CD4-positive, alpha-beta T cell treated with Interleukin-21 for 1 hour (primary cell): ENCODE measurements at places on chromosomes 16 and 17.

DNA sequence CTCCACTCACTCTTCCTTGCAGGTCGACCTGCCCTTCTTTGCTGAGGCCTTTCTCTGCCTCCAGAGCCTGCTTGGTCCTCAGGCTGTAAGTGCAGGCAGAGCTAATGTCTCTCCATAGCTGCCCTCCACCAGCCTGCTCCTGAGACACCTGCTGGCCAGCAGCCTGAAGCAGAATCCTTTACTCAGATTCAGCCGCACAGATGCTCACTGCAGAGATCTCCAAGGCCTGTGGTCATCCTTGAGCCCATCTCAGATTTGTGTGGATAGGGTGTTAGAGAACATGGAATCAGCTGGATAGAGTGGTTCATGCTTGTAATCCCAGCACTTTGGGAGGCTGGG, 11.5 kb downstream of the DEXI start:
- DNase-seq: no peak

DNA sequence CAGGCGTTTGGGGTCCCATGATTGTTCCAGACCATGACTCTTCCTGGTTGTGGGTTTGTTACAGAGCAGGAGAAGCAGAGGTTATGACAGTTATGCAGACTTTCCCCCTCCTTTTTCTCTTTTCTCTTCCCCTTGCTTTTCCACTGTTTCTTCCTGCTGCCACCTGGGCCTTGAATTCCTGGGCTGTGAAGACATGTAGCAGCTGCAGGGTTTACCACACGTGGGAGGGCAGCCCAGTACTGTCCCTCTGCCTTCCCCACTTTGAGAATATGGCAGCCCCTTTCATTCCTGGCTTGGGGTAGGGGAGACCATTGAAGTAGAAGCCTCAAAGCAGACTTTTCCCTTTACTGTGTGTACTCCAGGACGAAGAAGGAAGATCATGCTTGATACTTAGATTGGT, 7.9 kb upstream of the TACO1 start:
- no peak for DNase-seq

GRCh38 chr16:49969091-49970030, 55.7 kb upstream of the CNEP1R1 start:
- DNase-seq: no peak

- DNase-seq: no peak
Observed at GRCh38 chr17:75557852-75558665, 29.5 kb upstream of the MYO15B start.

- DNase-seq: no peak
Observed at GRCh38 chr16:576197-576822, 6.5 kb downstream of the PIGQ start.

GRCh38 chr16:86528061-86528929, 18.0 kb downstream of the FOXF1 start:
- DNase-seq: no peak

GRCh38 chr17:43524945-43525575, 21.1 kb downstream of the ETV4 start:
- DNase-seq: no peak

GRCh38 chr16:86343796-86344585, 166.3 kb upstream of the FOXF1 start:
- DNase-seq: no peak

DNA sequence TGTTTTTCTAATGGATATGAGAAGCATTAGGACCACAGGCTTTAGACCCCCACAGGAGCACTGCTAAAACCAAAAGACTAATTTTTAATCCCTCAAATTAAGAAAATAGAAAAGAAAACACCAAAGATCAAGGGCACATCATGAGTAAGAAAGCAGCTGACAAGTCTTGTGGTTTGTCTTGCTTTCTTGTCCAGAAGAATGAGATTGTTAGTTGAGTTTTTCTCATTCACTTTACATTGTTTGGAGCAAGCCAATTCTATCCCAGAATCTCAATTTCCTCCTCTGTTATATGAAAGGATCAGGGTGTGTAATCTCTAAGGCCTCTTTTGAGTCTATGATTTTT, 899.0 kb downstream of the KCNJ2 start:
- no peak for DNase-seq

DNA sequence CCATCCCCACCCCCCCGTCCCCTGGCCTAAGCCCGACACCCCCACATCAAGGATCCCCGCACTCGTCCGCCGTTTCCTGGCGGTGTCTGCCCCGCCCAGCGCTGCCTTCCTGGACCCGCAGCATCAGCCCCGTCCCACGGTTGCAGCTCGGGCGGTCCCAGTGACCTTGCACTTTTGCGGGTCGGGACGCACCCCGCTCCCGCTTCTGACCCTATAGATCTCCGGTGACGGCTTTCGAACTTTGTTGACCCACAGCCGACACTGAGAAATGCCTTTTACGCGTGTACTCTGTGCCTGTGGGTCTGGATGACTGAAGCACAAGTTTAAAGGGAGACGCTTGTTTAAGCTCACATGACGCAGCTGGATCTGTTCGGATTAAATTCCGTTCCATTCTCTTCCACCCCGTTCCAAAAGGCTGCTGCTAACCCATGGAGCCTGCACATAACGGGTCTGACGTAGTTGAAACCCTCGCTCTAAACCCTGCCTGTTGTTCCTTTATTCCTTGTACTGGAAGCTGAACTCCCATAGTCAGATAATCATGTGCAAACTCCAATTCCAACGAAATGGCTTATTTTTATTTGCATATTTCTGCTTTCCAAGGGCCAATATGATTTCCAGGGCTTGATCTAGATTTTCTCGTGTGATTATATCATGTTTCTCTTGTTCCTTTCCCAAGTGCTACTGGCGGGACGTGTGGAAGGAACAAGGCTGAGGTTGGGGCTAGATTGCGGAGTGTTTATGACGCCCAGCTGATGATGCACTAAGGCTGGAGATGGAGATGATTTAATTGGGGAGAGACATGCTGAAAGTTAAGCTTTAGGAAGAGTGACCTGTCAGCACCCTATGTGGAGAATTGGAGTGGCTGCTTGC, 834 bp downstream of the FLYWCH1 start:
- DNase-seq: no peak

DNA sequence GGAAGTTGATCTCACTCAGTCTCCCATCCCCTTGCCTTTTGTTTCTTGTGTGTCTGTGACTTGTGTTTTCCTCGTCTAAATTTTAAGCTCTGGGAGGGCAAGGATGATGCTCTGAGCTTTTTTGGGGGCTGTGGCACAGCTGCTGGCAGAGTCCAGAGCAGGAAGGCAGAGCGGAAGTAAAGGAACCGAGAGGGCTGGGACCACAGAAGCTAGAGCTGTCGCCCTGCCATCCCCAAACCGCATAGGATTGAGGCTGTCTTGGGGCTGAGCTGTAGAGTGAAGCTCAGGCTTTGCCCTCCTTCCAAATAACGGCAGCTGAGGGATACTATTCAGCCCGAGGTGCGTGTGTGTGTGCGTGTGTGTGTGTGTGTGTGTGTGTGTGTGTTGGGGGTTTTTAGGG, 3.8 kb upstream of the DNAH2 start:
- DNase-seq: no peak

DNA sequence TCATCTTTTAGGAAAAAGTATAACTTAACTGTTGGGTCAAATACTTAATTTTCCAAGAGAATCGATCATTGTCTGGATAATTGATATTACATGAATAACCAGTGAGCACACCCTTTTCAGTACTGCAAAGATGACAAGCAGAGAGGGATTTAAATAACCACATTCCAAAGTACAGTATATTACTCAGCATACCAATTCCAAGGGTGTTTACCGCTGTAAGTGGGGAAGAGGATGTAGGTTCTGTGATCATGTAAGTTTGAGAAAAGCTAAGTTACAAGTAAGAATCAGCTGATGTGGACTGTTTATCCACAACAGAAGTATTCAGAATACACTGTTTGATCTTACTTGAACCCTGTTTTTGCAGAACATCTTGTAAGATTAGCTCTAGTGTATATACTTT, 6.1 kb downstream of the GDE1 start:
- no peak for DNase-seq

DNA sequence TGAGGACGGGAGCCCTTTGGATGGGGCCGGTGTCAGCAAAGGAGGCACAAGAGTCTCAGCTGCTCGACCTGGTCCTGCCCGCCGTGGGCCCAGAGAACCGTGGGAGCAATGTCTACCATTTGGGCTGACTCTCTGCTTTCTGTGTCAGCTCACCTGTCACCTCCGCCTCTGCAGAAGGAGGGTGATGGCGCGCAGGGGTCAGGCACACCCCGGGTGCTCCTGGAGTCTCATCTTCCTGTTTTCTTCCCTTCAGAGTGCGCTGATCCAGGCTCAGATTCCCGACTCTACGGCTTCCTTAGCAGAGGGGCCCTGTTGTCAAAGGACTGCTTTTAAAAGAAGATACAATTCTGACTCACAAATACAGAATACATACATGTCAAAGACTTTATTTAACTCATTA, 167.1 kb downstream of the BANP start:
- DNase-seq: no peak

DNA sequence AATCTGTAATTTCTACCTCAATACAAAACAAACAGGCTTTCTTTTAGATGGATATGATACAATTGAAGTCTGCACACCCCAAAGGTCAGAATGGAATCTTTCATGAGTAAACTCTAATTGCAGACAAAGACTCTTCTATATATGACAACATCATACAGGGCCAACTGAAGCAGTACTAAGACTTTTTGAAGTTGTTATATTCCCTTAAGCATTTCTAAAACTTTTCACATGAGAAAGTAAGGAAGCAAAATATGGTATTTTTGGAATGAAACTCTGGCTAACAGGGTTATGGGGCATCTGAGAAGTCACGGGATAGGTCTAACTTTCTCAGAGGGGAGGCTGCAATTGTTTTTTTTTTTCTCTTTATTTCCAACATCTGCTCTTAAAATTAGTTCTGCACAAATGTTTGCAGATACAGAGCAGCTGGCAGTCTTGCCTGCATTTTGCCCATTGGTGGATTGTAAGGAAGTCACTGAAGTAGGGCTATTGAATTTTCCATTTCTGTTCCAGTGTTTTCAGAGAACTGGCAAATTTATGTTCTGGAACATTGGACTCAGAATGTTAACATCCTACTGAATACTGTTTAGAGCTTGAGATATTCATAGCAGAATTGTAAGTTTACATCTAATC, 59.1 kb downstream of the SSH2 start:
- DNase-seq: no peak

- no peak for DNase-seq
Observed at GRCh38 chr16:71338632-71339031, 19.9 kb upstream of the CALB2 start.

GRCh38 chr16:10100829-10101228, 81.4 kb downstream of the GRIN2A start:
- DNase-seq: no peak

DNA sequence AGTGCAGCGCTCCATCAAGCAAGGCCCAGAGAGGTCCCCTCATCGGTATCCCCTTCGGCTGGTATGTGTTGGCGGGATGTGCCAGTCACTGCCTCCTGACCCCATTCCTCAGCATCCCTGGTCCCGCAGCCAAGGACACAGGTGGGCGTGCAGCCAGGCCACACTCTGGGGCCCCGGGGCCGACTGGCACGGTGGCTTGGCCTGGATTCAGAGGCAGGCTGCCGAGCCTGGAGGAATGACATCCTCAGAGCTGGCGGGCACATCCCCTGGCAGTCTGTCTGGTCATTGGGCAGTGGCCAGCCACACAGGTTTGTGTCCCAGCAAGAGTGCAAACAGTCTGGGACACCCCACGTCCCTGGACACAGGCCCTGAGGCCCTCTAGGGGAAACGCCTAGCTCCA, 111.1 kb downstream of the SDK2 start:
- no peak for DNase-seq

- no peak for DNase-seq
Observed at GRCh38 chr17:2377659-2378058, 23.2 kb downstream of the MNT start.

DNA sequence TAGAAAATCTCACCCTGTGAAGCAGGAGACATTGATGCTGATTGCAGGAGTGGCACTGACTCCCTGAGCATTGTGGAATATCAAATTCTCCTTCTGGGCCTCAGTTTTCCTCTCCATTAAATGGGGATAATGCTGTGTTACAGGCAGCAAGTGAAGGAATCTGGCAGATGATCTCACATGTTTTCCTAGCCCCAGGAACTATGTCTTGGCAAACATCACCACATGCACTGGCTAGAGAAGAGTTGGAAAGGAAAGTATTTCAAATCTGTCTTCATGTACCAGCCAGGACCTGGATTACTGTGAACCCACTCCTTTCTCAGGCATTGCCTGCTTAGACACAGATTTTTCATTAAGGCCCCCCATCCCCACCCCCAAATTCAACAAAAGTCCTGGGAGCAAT, 13.6 kb upstream of the CCL8 start:
- no peak for DNase-seq

DNA sequence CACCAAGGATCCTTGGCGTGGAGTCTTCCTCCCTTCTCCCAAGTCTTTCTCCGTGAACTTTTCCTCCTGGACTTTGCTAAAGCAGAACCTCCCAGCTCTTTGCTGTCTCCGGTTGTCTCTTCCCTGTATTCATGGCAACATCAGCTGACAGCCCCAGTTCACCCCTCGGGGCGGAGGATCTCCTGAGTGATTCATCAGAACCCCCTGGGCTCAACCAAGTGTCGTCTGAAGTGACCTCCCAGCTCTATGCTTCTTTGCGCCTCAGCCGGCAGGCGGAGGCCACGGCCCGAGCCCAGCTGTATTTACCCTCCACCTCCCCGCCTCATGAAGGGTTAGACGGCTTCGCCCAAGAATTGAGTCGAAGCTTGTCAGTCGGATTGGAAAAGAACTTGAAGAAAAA, 943 bp downstream of the CNTROB start:
- peak; percentile 30 for DNase-seq

DNA sequence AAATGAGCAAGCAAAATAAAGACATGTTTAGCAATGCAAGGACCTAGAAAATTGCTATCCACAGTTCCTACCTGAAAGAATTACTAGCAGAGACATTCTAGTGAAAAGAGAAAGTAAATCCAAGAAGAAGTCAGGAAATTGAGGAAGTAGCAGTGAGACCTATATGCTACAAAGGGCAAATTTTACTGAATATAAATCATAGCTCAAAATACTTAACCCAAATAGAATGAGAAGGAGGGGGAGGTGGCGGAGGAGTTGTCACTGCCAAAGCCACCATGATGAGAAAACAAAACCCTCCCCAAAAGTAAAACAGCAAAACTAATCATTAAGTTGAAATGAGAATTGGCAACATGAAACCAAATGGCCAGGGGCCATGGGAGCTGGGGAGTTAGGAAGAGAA, 39.3 kb downstream of the PITPNM3 start:
- no peak for DNase-seq

- DNase-seq: no peak
Observed at GRCh38 chr16:22291020-22291419, 6.2 kb upstream of the POLR3E start.

- no peak for DNase-seq
Observed at GRCh38 chr16:83187405-83187804, 560.6 kb downstream of the CDH13 start.

- no peak for DNase-seq
Observed at GRCh38 chr17:45006927-45007461, 38.9 kb upstream of the C1QL1 start.

DNA sequence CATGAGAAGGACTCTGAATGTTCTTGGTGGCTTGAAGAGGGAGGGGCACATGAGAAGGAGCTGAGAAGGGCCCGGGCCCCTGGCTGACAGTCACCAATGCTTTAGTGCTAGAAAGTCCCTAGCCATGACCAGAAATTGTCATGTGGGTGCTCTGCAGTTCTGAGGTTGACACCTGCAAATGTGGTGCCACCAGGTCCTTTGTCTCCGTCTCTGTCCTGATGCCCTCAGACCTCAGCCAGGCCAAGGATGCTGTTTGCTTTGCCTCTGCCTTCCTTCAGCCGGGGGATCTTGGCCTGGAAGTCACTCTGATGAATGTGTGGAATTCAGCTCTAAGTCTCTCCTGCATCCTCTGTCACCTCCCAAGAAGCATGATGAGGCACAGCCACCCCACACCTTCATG, 63.6 kb downstream of the TNFRSF13B start:
- no peak for DNase-seq

GRCh38 chr16:79914961-79915720, 314.6 kb upstream of the MAF start:
- DNase-seq: no peak
